ENCODE measurements at places on chromosomes 2 and 18.

DNA sequence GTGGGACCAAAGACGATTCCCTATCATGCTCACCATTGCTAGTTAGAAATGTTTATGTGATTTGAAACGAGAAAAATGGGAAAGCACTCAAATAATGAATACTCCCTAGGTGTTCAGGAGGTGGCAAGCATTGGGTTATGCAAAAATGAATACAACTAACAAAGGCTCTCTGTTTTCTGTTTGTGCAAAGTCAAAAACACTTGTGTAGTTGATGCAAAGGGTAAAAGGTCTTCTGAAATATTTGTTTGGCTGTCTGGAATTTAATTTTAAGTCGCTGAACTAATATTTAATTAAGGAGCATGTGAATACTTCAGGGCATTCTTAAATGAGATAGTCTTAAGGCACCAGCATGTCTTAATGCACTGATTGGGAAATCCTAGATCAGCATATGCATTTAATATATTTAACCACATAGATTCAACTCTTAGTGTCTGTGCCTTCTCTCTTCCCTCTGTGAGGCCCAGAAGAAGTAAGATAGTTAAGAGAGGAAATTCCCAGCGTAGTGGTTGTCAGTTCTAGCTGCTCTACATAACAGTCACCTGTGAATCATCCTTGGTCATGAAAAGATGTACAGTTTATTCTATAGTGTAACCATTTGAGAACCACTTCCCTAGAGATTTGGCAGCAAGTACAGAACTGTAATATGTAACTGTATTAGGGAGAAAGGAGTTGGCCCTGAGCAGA, 111.9 kb downstream of the EPC2 start:
- no peak for DNase-seq

DNA sequence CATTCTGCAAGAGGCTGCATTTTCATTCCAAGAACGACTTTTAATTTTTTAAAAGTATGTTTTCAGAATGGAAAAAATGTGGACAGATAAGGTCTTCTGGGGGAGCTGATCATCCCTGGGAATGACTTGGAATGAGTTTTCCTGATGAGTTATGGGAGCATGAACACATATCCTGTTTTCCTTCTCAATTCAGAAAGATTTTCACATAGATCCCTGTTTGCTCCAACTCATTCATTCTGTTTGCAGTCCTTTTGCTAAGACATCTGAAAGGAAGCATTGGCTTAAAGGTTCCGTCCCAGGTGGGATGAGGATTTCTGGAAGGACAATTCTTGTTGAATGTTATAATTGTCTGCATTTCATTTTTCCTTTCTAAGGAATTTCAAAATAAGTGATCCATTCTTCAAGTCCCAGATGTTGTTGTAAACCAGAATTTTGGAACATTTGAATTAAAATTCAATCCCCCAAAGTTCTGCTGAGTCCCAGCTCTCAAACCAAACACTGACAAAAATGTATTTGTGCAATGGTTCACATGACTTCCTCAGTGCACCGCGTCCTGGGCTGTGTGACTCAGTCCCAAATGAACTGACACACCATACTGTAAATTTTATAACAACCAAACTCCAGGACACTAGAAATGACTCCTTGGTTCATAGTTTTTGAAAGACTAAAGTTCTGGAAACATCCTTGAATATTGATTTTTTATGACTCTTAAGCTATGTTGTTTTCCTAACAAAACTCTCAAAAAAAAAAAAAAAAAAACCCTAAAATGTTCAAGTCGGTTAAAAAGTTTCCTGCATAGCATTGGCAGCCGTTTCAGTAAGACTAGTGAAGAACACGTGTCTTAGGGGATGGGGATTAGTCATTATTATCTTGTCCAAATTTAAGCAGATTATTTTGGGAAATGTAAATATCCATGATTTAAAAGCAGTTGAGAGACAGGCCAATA, 281.8 kb upstream of the TCF4 start:
- DNase-seq = no peak

GRCh38 chr18:74336656-74337055, 21.0 kb downstream of the C18orf63 start:
- DNase-seq = no peak

GRCh38 chr18:59054496-59055287, 85.0 kb upstream of the SEC11C start:
- no peak for DNase-seq

DNA sequence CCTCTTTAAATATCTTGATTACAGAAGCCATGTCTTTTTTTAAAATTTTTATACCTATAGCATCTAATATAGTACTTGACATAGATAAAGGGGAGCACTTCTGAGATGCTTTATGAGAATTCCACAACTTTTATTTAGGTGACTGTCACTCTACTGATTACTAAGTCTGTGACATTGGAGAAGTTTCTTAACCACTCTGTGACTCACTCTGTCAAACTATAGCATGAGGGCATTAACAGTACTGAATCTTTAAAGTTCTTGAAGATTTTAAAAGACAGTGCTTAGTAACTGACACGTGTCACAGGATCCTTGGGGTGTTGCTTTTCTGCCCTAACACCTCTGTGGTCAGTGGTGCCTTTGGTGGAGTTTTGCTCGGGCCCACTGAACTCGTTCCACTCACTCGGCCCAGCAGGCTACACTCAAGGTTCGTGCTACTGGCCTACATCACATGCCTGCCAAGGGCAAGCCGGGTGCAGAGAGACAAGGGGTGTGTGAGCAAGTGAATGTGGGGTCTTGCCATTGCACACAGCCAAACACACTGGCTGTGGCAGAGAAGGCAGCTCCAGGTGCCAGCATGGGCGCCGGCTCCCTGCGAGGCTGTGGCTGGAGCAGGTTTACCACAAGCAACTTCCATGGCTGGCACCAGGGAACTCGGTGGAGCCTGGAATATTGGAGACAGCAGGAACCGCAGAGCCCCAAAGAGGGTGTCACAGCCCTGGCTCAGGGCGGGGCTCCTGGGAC, 734.0 kb upstream of the CDH7 start:
- DNase-seq = no peak

- DNase-seq = peak; percentile 73
Observed at GRCh38 chr2:85066874-85067351, 66.3 kb upstream of the TCF7L1 start.

- no peak for DNase-seq
Observed at GRCh38 chr18:48459016-48459415, 49.8 kb upstream of the ZBTB7C start.

GRCh38 chr2:2748399-2749205, 417.5 kb upstream of the MYT1L start:
- no peak for DNase-seq

DNA sequence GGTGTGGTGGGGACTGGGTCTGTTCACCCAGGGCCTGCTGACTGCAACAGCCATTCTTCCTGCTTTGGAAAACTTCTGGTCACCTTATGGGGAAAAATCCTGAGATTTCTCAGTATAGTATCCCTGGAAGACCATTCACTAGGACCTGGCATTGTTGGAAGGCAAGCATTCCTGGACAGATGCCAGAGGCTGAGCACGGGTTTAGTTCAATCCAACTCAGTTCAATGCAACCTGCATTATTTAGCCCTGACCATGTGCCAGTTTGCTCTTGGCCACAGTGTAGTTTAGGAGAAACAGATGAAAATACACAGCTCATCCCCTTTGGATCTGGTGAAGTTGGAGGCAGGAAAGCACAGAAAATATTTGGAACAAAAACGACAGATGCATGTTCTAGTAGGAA, 95.9 kb downstream of the LPIN1 start:
- DNase-seq = no peak

GRCh38 chr2:12455661-12456060, 261.1 kb upstream of the TRIB2 start:
- no peak for DNase-seq

DNA sequence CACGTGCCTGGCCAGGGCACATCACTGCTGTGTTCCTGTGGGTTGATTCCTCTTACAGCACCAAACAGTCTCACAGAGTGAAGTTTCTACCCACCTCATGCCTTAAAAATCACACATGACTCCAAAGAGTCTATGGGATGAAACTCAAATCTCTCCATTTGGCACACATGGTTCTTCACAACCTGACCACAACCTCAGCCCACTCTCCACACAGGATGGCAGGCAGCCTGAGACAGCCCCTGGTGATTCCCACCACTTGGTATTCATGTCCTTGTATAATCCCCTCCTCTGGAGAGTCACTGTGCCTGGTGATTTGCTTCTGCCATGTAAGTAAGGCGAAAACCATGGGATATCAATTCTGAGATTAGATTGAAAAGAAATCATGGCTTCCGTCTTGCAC, 46.2 kb downstream of the LBH start:
- DNase-seq = no peak

DNA sequence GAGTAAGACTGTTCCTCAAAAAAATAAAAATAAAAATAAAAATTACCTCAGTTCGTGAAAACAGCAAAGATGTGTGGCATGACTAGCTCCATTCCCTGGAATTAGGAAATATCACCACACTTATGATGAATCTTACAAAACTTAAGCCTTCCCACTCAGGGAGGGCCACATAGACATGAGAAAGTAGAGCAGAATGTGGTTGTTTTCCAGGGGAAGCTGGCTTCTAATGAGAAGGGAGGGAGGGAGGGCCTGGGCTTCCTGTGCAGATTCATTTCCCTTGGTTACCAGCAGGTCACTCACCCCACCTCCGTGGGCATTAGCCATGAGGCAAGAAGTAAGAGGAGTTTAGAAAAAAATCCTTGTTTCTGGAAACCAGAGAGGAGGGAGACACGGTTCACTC, 95.9 kb upstream of the RMDN2 start:
- no peak for DNase-seq

GRCh38 chr2:238894950-238895298, 47.0 kb downstream of the TWIST2 start:
- no peak for DNase-seq

- no peak for DNase-seq
Observed at GRCh38 chr2:241173557-241173956, 14.9 kb upstream of the ANO7 start.

DNA sequence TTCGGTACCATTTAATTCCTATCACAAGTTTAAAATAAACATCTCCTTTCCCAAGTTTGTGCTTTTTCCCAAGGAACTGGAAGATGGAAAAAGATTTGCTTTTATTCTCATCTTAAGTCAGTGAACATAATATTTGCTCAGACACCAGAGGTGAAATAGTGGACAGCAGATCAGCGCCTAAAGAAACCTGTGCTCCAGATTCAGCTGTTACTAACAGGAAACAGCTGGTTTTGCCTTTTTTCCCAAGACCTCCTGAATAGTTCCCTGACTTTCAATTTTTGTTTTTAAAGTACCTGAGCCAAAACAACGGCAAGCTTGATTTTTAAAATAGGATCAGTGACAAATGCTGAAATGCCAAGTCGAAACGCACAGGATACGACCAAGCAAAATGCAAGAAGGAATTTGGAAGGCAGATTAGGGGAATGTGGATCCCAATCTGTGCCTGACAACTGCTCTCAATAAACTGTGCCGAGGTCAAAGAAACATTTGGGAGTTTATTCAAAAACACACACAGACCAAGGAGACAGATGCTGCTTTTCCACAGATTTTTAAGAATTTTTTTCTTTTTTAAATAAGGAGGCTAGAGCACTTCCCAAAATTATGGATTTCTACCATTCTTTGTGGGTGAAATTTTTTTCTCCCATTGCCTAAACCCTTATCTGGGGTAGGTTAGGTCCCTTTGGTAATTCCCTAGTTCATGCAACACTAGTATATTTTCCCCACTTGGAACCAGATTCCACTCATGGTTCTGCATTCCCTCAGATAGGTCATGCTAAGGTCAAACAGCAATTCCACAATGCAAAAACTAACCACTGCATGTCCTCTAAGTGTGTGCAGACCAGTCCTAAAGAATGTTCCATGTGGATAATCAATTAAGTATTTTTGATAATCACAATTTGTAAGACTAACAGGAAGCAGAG, 121.5 kb upstream of the PDE1A start:
- no peak for DNase-seq

GRCh38 chr2:12766421-12766879, 49.7 kb downstream of the TRIB2 start:
- DNase-seq = no peak

GRCh38 chr2:42385225-42385624, 24.2 kb upstream of the COX7A2L start:
- DNase-seq = no peak

DNA sequence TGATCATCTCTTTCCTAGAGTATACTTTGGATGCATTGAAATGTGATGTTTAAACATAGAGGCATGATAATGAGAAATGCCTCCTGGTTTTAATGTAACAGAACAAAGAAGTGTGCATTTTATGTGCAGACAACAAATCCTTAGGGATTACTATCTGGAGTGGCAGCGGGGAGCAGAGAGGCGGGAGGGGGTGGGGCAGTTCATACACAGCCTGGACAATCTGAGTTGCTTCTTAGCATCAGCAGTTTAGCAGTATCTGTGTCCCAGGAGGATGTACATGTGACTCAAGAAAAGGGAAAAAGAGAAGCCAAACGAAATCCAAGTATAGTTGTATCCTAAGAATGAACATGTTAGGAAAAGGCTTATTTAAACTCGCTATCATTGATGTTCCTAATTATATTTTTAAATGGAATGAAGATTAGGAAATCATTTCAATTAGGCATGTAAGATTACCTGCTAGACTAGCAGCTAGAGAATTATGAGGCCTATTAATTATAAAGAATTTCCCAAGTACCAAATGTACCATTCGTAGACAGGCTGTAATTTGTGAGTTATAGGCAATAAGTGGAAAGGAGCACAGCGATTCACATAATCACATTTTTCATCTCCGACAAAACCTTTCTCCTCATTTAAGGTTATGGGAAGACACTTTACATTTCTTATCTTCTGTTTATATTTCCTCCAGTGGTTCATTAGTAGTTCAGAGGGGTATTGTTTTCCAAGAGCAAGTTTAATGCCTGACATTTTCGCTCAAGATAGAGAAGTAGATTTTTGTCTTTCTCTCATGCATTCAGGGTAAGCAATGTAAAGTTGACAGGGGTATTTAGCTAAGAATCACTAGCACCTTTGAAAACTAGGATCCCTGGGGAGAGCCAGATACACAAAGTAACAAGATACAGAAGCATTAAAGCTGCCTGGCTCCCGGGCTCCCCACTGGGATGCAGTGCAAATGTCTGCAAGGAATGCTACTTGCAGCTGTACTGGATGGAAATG, 141.3 kb upstream of the NOSTRIN start:
- peak; percentile 82 for DNase-seq

- no peak for DNase-seq
Observed at GRCh38 chr2:157428500-157429175, 15.3 kb downstream of the CYTIP start.

DNA sequence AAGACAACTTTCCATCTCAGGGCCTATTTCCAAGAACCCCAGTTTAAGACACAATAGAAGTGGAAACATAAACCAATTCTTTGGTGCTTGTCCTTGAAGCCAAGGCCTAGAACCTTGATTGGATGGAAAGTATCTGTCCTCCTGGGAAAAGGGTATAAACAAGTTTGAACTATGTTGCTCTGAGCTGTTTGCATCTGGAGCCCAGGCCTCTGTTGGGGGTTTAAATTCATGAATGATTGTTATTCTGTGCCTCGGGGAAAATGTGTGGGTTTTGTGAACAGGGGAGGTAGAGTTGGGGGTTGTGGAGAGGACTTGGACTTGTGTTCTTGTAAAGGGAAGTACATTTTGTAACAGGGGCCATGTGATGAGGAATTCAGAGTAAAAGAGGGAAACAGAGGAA, 406.1 kb downstream of the SLC4A3 start:
- no peak for DNase-seq
